CD4-positive, alpha-beta T cell treated with Interferon gamma for 1 hour (primary cell): ENCODE measurements at places on chromosomes 1 and 21.

DNA sequence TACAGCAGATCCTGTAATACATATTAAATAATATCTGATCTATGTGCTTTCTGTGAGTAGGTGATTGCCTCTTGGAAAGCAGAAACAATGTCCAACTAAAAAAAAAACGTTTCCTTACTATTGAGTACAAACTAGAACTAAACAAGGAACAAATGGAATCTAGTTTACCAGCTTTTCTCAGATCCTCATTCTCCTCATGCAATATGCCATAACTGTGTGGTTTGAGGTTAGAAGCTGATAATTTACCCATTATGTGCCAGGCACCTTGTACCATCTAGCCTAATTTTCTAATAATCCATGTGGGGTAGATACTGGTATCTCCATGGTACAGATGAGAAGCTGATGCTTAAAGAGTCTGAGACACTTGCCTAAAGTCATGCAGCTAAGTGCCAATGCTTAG lies 154.7 kb downstream of the PTGER3 start:
- no peak for DNase-seq

- DNase-seq = no peak
Observed at GRCh38 chr1:32338637-32339145, 2.7 kb upstream of the MARCKSL1 start.

GRCh38 chr1:213251972-213252371 lies 200.9 kb downstream of the RPS6KC1 start:
- no peak for DNase-seq

DNA sequence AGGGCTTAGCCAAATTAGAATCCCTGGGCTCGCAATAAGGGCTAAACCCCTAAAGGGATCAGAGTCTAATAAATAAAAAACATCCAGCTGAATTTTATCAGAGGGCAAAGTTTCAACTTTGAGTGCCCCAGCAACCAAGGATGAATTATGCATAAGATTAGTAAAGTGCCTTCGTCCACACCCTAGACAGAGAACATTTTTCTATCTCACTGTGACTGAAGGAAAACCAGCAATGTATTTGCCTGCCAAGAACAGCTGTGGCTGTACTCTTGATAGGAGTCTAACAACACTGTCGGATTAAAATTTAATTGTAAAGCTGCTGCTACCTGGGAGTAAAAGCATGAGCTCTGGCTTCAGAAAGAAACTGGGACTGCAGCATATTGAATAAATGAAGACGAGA lies 23.3 kb downstream of the WNT2B start:
- no peak for DNase-seq

DNA sequence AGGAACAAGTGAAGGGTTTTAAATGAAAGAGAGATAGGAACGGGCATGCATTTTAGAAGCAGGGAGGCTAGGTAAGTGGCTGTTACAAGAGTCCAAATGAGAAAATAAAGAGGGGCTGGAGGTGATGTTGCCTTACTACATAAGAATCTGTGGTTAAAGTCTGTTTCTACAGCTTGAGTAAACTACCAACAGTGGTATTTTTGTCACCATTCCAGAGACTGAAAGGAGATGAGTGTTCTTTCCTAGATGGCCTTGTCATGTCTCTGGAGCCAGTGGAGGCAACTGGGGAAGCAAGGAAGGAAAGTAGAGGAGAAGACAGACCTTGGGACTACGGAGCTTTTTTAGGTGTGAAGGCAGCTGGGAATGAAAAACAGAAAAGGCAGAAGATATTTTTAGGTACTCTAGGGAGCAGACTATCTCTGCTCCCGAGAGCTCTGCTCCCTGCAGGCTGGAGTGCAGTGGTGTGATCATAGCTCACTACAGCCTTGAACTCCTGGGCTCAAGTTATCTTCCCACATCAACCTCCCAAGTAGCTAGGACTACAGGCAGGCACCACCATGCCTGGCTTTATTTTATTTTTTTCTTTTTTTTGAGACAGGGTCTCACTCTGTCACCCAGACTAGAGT lies 12.2 kb downstream of the HDAC1 start:
- DNase-seq = no peak

DNA sequence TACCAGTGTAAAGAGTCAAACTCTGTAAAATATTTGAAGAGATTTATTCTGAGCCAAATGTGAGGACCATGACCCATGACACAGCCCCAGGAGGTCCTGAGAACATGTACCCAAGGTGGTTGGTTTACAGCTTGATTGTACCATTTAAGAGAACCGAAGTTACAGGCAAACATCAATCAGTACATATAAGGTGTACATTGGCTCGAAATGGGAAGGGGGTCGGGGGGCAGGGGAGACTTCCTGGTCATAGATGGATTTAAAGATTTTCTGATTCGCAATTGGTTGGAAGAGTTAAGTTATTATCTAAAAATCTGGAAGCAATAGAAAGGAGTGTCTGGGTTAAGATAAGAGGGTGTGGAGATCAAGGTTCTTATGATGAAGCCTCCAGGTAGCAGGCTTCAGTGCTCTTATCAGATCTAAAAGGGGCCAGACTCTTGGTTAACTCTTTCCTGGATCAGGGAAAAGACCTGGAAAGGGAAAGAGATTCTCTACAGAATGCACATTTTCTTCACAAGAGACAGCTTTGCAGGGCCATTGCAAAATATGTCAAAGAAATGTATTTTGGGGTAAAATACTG lies 47.5 kb upstream of the NTPCR start:
- DNase-seq = no peak

GRCh38 chr1:90044346-90044745 lies 49.4 kb downstream of the ZNF326 start:
- no peak for DNase-seq

DNA sequence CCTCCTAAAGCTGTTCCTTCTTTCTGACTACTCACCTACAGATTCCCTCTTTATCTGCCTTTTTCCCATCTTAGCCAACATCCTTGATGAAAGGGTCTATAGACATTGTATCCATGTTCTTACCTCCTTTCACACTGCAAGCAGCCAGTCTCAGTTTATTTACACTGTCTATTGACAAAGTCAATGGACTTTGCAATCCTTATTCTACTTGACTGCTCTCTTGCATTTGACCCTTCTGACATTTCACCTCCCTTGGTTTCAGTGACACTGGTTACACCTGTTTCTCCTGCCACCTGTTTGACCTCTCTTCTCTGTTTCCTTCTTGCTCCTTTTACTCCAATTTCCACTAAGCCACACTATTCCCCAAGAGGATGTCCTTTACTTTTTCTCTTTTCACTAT lies 224.0 kb upstream of the SNX7 start:
- no peak for DNase-seq

DNA sequence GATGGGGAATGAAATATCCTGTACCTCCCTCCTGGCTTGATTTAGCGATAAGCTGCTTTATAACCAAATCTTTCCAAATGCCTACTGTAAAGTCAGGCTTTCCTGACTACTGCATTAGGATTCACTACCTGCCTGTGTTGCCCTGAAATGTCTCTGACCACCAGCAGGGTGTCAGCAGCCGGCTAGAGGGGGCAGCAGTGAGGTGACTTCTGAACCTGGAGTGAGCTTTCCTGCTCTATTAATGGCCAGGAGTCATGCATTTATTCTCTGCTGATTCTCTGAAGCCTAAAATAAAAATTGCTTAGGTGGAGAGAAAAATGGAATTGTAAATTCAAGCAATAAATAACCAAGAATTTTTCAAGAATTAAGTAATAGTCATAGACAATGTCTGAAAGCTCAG lies 2.5 kb downstream of the BACE2 start:
- DNase-seq = no peak

DNA sequence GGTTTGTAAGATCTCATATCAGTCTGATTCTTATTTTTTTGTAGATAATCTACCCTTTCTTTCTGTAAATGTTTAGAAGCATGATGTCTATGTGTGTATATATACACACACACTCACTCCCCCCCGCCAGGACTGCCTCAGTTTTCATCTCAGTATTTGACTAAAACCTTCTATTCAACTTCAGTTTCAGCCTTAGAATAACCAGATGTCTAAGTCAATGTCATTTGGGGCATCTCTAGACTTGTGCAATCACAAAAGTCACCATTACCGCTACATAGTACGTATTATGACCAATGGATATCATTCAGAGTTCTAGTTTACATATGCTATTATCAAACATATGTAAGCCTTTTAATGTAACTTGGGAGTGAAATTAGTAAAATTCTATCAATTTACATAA lies 53.3 kb upstream of the BOLA1 start:
- DNase-seq = no peak

DNA sequence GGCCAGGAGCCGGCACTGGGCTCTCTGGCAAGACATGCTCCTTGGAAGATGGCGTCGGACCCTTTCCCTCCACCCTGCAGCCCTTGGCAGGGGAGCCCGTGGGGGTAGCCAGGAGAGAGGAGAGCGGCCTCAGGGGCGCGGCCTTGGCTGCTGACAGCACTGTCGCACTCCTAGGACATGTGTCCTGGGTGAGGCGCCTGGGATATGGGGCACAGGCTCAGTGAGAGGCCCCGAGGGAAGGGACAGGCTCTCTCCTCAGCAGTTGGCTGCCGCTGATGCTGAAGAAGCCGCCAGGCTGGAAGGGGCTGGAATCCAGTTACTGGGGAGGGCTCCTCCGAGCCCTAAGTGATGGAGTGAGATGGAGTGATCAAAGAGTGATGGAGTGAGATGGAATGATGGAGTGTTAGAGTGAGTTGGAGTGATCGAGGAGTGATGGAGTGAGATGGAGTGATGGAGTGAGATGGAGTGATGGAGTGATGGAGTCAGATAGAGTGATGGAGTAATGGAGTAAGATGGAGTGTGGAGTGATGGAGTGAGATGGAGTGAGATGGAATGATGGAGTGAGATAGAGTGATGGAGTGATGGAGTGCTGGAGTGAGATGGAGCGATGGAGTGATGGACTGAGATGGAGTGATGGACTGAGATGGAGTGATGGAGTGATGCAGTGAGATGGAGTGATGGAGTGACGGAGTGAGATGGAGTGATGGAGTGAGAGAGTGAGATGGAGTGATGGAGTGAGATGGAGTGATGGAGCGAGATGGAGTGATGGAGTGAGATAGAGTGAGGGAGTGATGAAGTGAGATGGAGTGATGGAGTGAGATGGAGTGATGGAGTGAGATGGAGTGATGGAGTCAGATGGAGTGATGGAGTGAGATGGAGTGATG lies 27.6 kb upstream of the PKP1 start:
- DNase-seq = no peak

DNA sequence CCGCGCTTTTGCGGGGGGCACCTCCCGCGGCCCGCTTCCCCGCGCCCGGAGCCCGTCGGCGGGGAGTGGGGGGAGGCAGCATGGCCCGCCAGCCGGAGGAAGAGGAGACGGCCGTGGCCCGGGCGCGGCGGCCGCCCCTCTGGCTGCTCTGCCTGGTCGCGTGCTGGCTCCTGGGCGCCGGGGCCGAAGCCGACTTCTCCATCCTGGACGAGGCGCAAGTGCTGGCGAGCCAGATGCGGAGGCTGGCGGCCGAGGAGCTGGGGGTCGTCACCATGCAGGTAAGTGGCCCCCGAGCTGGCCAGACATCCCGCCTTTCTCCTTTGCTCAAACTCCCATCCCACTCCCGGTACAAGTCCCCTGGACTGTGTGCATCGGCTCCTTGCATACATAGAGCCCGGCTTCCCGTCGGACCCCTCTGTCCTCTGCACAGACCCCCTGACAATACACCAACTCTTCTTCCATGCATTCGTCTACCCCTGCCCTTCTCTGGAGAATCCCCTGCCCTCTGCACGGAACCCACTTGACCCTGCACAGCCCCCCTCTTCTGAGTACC lies 812 bp downstream of the CACHD1 start:
- DNase-seq = no peak

GRCh38 chr1:41073971-41074370 lies 52.4 kb upstream of the SLFNL1 start:
- DNase-seq = no peak

DNA sequence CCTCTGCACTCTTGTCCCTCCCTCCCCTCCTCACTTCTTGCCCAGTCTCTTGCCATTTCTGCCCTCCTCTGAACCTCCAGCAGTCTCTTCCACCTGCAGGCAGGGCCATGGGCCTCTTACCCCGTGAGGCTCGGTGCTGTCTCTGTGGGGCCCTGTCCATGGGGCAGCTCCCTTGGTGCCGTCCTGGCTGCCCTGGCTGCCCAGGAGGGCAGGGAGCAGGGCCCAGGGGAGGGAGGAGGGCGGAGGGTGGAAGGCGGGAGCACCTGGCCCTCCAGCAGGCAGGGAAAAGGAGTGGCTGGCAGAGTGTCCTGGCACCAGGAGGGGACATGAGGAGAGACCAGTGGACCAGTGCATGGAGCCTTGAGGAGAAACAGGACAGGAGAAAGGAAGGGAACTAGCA lies at the start of gene RORC:
TSS of gene RORC (minus strand) at position 198 of the 400 bp plus-strand sequence. CDS start at position 160, 38 bp downstream.
- DNase-seq = no peak

DNA sequence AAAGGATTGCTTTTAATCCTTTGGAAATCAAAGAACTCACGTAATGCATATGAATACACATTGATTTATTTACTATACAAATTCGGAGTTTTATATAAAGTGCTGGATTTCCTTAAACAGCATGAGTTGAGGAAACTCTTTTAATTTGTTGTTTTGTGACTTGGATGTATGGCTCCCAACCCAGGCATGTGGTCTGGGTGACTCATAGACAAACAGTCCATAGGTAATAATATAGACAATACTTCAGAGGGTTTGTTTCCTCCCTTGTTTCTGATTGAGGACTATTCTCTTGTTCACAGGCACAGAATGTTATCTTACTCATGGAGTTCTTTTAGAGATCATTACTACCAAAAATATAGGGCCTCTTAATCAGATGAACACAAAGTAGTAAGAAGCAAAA lies 43.8 kb downstream of the XPR1 start:
- DNase-seq = no peak

DNA sequence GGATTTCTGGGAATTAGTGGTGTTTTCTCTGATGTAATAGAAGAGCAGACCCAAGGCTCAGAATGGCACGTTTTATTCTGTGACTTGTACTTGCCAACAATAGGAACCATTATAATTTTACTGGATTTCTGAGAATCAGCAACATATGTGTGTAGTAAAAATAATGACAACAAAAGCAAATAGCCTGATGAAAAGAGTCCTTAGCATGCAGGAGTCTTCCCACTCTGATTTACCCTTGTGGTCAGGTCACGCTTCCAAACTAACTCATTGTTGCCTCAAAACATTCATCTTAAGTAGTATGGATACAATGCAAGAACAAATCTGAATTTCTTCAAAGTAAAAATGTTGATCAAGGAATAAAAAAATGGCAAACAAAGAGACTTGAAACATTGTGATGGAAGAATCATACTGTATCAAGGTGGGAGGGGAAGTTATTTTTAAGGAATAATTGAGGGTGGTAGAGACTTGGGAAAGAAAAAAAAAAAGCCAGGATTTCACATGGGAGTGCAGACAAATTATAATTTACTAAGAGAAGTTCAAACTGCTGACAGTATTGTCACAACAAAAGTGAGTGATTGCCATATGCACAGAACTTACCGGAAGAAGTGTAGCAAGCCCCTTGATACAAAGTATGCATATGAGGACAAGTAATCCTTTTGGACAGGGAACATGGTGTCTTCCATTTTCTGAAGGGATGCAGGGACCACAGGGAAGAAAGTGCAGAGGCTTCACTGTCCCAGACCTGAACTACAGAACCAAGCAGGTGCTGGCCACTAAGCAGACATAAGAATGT lies 31.2 kb upstream of the RGL1 start:
- no peak for DNase-seq
